Endodermal cell (in vitro differentiated cells): ENCODE measurements at places on chromosomes 4 and X. TPM values are rescaled to one million over a fixed set of nuclear protein-coding genes. Genes with fewer than 3 reads are reported as not detected.

DNA sequence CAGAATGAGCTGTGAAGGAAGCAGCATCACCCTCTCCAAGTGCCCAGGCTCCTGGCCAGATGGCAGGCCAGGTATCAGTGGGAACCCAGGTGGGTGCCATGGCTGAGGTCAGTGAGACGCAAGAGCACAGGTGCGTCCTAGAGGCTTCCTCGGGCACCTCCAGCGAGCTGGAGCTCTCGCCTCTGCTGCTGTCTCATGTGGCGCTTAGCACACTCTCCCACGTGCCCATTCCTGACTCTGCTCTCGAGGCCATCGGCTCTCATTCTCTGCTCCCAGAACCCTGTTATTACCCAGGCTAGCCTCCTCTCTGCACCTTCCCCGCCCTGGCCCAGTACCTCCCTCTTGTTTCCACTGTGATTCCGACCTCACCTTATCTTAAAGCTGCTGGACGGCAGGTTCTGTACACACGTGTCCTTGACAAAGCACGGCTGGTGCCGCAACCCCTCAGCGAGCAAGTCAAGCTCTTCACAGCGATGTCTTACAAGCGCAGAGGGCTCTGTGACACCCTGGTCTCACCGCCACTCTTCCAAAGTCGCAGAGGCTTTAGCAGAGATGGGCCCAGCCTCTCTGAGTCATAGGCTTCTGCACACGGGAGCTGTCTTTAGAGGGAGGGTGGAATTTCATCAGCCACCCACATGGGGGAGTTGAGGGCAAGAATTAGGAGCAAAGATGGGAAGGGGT is 15.4 kb upstream of the MSANTD1 start:
- H3K4me3 ChIP-seq, result no peak overlapping the region
- peaks cover 66% of the 10 kb centered on the region for H3K36me3 ChIP-seq

DNA sequence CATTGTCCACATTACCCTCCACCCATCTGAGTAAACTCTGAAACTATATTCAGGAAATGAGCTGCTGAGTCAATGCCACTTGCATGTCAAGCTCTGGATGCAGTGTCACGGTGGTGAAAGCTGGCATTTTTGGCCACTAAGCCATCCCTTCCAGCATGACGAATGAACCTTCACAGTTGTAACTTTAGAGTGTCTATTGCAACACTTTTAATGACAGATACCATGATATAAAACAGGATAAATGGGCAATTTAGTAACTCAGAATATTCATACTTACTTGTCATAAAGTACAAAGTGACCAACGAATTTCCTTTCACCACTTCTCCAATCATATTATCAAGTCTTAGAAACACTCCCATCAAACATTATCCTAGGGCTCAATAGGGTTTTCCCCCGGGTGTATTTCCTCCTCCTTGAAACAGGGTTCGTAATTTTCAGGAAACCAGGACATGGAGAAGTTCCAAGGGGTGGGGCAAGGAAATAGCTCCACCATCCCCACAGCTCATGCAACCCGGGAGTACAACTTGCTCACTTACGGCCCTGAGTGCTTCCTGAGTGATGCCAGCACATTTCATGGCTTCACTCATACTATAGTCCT is 73.1 kb downstream of the MTHFD2L start:
- DNase-seq, result no peak
- H3K4me1 ChIP-seq, result no peaks in the 10 kb centered on the region
- no peak overlapping the region for H3K4me3 ChIP-seq

DNA sequence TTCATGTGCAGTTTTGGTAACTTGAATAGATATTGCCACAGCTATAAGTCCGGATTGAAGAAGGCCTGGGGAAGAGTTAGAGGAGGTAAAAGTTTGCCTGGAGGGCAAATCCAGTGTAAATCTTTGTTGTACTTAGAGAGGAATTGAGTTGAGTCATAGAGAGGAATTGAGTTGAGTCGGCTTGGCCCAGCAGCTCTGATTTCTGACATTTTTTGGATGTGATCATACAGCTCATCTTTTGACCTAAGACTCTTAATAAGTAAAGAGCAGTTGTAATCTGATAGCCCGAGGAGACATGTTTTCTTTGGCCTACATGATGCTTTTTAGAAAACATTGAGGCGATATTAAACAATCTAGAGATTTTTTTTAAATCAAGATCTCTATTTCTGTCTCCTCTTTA is 3.9 kb downstream of the KIT start:
- H3K4me3 ChIP-seq, result peak overlapping the region; percentile 90
- H3K27ac ChIP-seq, result no peak overlapping the region
- peaks cover 8% of the 10 kb centered on the region for H3K27me3 ChIP-seq
- DNase-seq, result no peak
- H3K36me3 ChIP-seq, result peaks cover 8% of the 10 kb centered on the region

DNA sequence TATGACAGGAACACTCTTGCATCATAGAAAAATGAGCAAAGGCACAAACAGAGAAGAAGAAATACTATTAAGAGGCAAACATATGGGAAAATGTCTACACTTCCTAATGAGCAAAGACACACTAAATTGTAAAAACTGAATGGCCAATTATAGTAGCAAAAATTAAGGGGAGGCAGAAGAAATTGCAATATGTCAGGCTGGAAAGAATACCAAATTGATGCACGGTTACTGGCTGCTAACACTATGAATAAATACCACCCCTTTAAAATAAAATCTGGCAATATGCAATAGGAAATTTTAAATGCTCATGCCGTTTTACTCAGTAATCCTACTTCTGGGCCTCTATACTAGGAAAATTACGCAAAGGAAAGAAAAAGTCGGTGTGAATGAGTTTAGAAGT is 16.0 kb upstream of the PIN4 start:
- H3K27me3 ChIP-seq, result no peaks in the 10 kb centered on the region
- H3K27ac ChIP-seq, result no peak overlapping the region
- H3K4me3 ChIP-seq, result no peak overlapping the region
- no peaks in the 10 kb centered on the region for H3K36me3 ChIP-seq
- H3K4me1 ChIP-seq, result no peaks in the 10 kb centered on the region
- DNase-seq, result no peak

DNA sequence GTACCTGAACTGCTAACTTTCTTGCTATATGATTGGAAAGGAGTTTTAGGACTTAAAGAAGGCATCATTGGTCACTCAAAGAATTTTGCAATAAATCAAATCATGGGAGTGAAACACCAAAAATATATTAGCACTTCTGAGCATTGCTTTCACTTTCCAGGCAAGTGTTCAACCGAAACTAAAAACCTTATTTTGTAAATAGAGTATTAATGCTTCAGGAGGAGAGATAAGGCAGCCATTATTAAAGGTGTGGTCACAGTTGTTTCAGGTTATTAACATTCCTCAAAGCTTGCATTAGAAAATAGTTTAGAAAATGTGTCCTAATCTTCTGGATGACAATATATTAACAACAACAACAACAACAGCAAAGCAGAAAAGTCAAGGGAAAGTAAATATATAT is 92.3 kb upstream of the TLL1 start:
- no peak for DNase-seq
- H3K4me3 ChIP-seq, result no peak overlapping the region
- no peaks in the 10 kb centered on the region for H3K27me3 ChIP-seq
- H3K27ac ChIP-seq, result no peak overlapping the region

- no peaks in the 10 kb centered on the region for H3K27me3 ChIP-seq
- DNase-seq, result no peak
- H3K4me1 ChIP-seq, result no peaks in the 10 kb centered on the region
- peak overlapping the region; percentile 92 for H3K4me3 ChIP-seq
- peaks cover 11% of the 10 kb centered on the region for H3K36me3 ChIP-seq
These were observed 963 bp upstream of the USO1 start for GRCh38 chr4:75723163-75724065.

GRCh38 chrX:85906399-85906798 is 141.0 kb downstream of the CHM start:
- no peaks in the 10 kb centered on the region for H3K4me1 ChIP-seq
- no peak overlapping the region for H3K27ac ChIP-seq
- H3K27me3 ChIP-seq, result no peaks in the 10 kb centered on the region
- H3K36me3 ChIP-seq, result no peaks in the 10 kb centered on the region
- H3K4me3 ChIP-seq, result no peak overlapping the region

GRCh38 chr4:138522366-138522765 is 280.2 kb upstream of the SLC7A11 start:
- H3K4me1 ChIP-seq, result no peaks in the 10 kb centered on the region
- DNase-seq, result peak; percentile 53
- H3K27me3 ChIP-seq, result no peaks in the 10 kb centered on the region
- no peak overlapping the region for H3K27ac ChIP-seq
- no peaks in the 10 kb centered on the region for H3K36me3 ChIP-seq

DNA sequence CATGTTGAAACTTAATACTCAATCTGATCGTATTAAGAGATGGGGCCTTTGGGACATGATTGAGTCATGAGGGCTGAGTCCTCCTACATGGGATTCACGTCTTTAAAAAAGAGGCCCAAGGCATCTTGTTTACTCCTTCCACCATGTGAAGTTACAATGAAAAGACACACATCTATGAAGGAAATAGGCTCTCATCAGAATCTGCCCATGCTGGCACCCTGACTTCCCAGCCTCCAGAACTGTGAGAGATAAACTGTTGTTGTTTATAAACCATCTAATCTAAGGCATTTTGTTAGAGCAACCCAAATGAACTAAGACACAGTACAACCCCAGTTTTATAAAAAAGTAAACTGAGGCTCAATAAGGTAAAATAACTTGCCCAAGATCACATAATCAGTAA is 32.3 kb downstream of the PPP3CA start:
- H3K27ac ChIP-seq, result no peak overlapping the region
- H3K4me3 ChIP-seq, result no peak overlapping the region
- no peaks in the 10 kb centered on the region for H3K4me1 ChIP-seq
- DNase-seq, result no peak

DNA sequence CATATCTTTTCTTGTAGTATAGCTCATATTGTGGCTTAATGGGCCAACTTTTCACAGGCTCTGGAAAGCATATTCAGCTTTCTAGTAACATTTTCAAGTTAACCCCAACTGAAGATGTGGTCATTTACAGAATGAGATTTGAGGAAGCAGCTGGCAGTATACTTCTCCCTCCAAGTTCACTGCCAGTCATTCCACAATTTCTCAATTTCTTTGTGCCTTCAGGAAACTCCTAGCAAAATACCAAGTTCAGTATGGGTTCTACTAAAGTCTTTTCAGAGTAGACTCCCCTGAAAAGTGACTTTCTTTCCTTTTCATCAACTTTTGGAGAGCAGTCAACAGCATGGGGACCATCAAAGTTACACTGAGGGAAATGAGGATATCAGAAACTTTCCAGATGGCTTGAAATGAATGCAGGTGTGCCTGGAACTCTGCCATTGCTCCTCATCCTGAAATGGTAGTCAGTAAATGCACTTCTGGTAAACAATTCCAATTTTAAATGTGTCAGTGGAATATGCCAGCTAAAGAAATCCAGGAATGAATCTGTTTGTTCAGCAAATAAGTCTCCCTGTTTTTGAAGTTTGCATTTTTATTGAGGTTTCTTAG is 81.5 kb upstream of the TEX13D start:
- H3K4me3 ChIP-seq, result no peak overlapping the region
- no peak overlapping the region for H3K27ac ChIP-seq
- H3K36me3 ChIP-seq, result no peaks in the 10 kb centered on the region
- no peak for DNase-seq

- no peak for DNase-seq
- H3K4me3 ChIP-seq, result no peak overlapping the region
- no peak overlapping the region for H3K27ac ChIP-seq
- H3K4me1 ChIP-seq, result peaks cover 30% of the 10 kb centered on the region
- H3K27me3 ChIP-seq, result no peaks in the 10 kb centered on the region
- peaks cover 91% of the 10 kb centered on the region for H3K36me3 ChIP-seq
These were observed 10.1 kb downstream of the WDR1 start for GRCh38 chr4:10106421-10107039.

DNA sequence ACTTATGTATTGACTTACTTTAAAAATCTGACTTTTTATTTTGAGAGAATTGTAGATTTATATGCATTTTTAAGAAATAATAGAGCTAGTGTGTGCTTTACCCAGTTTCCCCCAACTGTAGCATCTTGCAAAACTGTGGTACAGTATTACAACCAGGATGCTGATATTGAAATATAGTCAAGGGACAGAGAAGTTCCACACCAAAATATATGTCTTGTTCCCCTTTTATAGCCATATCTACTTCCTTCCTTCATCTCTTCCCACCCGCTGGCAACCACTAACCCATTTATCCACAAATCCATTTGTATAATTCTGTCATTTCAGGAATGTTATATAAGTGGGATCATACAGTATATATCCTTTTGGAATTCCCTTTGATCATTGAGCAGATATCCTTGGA is 16.8 kb downstream of the KDM6A start:
- no peak for DNase-seq
- no peak overlapping the region for H3K27ac ChIP-seq
- H3K4me1 ChIP-seq, result no peaks in the 10 kb centered on the region
- H3K4me3 ChIP-seq, result no peak overlapping the region
- no peaks in the 10 kb centered on the region for H3K27me3 ChIP-seq

CHIC1 gene
- total RNA-seq, result 7.4 to 9.1 TPM (median 8.2 TPM) in 3 replicates

ABCG2 gene
- 0.07 to 0.40 TPM (median 0.31 TPM) in 3 replicates for total RNA-seq

GAGE13 gene
- total RNA-seq, result not detected in 3 replicates

RHOH gene
- 9.4 and 11.7 TPM in 2 replicates for total RNA-seq

MORC4 gene
- 1.7 to 3.8 TPM (median 3.4 TPM) in 3 replicates for total RNA-seq

MAGEA11 gene
- not detected in 2 replicates for total RNA-seq

UGT8 gene
- total RNA-seq, result 8.8 to 12.4 TPM (median 10.4 TPM) in 3 replicates
